Activated CD4-positive, alpha-beta T cell treated with anti-CD3 and anti-CD28 coated beads for 4 hours (primary cell): ENCODE measurements at places on chromosomes 12 and 14.

DNA sequence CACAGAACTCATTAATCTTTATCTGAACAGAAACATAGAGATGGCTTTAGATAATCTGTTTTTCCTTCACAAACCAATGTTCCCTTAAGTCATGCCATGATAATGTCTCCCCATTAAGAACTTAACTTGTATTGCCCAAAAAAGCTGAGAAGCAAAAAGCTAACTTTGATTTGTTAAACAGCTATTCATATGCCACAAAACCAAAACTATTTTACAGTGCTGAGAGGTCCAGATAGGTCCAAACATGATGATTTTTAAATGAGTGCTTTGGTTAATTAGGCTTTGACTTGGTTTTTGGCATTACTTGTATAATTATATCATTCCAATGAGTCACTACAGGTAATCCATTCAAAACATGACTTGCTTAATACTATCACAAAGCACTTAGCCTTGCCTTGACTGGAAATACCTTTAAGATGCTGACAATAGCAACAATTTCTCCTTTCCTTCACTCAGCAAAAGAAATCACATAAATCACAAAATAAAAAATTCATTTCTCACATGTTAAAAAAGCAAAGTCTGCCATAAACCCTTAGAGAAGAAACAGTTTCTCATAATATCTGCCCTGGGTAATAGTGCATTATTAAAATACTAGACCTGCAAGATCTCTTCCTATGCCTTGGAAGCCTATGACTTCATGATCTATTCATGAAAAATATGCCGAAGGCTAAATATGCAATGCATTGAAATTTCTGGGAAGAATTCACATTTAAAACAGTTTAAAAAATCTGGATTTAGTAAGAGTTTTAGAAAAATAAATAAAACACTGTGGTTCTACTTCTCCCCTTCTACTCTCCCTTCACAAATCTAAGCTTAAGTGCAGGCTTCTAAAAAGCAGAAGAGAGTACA is 52.0 kb upstream of the SAV1 start:
- DNase-seq: no peak

- no peak for DNase-seq
Observed at GRCh38 chr14:60805841-60806430, 71.4 kb downstream of the MNAT1 start.

DNA sequence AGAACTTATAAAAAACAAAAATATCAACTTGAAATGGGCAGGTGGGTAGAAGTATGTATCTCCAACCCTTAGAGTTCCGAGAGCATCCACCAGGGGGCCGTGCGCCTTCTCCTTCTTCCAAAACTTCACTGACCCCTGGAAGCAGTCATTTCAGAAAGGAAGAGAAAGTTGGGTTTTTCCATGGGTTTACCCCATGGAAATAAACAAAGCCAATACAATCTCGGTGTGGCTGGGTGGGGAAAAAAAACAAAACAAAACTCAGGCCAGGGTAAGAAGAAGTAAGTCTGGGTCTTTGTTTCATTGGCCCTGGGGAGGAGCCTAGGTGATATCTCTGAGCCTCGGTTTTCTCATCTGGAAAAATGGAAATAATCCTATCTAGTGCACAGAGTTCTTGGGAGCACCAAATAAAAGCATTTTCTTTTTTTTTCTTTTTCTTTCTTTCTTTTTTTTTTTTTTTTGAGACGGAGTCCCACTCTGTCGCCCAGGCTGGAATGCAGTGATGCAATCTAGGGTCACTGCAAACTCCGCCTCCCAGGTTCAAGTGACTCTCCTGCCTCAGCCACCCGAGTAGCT is 33.6 kb upstream of the HNF1A start:
- DNase-seq: peak; percentile 49

- no peak for DNase-seq
Observed at GRCh38 chr14:69700575-69700974, 66.4 kb upstream of the SRSF5 start.

GRCh38 chr12:118187751-118188435 is 52.0 kb downstream of the PEBP1 start:
- DNase-seq: no peak

- DNase-seq: no peak
Observed at GRCh38 chr14:63705561-63706070, 22.2 kb downstream of the SGPP1 start.

DNA sequence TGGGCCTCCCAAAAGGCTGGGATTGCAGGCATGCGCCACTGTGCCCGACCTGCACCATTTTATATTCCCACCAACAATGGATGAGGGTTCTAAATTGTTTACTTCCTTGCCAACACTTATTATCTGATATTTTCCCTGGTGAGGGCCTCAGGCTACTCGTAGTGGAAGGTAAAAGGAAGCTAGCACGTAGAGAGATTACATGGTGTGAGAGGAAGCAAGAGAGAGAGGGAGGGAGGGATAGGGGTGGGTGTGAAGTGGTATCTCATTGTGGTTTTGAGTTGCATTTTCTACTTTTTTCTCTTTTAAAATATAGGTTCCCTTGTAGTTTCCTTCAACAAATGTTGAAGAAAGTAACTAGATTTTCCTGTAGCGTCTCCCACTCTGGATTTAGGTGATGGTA is 30.9 kb downstream of the MYO1H start:
- no peak for DNase-seq

GRCh38 chr14:28766469-28766955 is at the start of gene FOXG1:
FOXG1 (plus strand) TSS chr14:28766787; CDS start chr14:28767280, 493 bp downstream.
- DNase-seq: no peak

DNA sequence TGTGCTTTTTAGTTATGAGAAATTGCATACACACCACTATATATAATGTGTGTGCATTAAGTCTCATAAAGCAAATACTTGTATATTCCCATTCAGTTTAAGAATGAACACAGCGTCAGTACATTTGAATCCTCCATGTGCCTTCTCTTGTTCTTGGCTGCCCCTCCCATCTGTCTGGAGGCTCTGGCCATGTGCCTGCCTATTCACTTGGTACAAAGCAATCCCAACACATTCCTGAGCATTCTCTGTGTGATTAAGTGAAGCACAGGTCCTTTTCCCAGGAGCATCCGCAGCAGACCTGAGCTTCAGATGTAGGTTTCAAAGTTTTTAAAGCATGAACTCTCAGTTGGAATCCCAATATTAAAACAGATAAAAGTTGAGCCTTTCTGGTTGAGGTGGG is 58.7 kb downstream of the POLR3B start:
- no peak for DNase-seq

DNA sequence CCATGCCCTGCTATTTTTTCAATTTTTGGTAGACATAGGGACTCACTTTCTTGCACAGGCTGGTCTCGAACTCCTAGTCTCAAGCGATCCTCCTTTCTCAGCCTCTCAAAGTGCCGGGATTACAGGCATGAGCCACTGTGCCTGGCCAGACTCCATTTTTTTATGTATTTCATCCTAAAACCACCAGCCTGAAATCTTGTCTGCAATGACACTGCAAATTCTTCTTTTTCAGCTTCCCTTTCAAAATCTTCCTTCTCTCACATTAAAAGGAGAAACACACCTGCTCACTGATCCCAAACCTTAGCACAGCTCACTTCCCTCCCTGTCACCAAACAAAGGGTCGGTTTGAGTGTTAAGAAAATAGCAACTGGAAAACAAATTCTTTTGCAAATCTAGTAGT is 62.6 kb downstream of the PPP2R5E start:
- DNase-seq: no peak

- DNase-seq: no peak
Observed at GRCh38 chr14:22131749-22132476, 457.1 kb downstream of the DAD1 start.

DNA sequence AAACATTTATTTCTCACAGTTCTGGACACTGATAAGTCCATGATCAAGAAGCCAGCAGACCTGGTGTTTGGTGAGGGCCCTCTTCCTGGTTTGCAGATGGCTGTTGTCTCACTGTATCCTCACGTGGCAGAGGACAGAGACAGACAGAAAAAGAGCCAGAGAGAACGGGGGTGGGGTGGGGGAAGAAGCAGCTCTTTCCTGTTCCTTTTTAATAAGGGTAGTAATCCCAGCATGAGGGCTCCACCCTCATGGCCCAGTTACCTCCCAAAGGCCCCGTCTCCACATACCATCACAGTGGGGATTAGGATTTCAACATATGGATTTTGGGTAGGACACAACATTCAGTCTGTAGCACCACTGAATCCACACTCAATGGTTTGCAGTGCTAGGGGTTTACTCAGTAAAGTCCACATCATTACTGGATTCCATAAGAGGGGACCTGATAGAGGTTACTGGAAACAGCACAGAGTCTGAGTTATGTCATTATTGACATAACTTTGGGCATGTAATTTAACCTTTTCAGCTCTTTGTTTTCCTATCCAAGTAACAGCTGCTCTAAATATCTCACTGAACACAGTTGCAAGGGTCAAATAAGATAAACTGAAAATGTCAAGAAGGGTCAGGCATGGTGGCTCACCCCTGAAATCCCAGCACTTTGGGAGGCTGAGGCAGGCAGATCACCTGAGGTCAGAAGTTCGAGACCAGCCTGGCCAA is 53.2 kb downstream of the RPAP3 start:
- DNase-seq: no peak

GRCh38 chr14:85556267-85556666 is 26.3 kb downstream of the FLRT2 start:
- DNase-seq: no peak

DNA sequence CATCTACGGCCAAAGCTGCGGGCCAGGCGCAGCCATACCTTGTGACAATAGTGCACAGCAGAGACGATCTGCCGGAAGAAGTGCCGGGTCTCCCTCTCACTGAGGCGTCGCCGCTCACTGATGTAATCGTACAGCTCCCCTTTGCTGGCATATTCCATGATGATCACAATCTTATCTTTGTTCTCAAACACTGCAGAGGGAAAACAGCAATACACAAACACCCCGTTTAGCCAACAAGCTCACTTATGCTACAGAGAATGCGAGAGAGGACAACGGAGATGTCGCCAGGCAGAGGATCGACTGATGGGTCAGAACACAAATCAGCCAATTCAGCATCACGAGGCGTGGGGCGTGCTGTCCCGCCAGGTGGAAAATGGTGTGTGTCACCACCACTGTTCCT is 52.1 kb downstream of the NUAK1 start:
- no peak for DNase-seq

DNA sequence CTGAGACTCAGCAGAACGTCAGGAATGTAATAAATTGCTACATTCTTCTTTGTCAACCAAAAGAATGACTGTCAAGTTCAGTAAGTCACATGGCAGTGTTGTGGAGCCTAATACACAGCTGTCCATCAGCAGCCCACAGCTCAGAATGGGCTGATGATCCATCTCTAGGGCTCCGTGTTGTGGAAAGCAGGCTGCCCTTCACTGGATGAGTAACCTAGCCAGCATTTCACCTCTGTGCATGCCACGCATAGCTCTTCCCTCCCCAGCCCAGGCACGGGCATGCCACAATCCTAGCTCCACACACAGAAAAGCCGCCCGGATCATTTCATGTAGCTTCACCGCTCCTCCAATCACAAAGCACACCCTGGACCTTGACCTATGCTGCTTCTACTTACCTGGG is 878.0 kb upstream of the TMEM132C start:
- DNase-seq: no peak

DNA sequence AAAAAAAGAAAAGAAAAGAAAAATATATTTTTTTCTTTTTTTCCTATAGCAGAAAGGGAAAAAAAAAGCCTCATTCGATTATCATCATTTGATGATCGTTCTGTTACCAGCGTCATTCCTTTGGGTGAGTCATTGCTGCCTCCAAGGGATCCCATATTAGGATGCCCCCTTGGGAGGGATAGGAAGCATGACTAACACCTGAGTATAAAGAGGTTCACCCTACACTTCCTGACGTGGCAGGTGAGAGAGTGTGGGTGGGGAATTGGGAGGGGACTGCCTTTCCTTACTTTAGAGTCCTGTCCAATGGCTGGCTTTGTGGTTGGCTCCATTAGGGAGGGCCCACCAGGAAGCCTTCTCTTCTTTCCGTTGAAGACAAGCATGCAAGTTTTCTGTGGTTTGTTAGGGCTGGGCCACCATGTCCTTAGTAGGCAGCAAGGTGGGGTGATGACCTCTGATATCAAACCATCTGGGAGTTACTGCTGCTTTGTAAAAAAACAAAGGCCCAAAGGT is 56.1 kb upstream of the FUT8 start:
- DNase-seq: peak; percentile 33

GRCh38 chr12:38907201-38907923 is 2.0 kb upstream of the CPNE8 start:
- no peak for DNase-seq

- DNase-seq: no peak
Observed at GRCh38 chr12:107207931-107208525, 114.7 kb upstream of the CRY1 start.

GRCh38 chr12:19382563-19382962 is 56.7 kb upstream of the AEBP2 start:
- no peak for DNase-seq

GRCh38 chr14:81269100-81269978 is 48.6 kb upstream of the GTF2A1 start:
- peak; percentile 15 for DNase-seq

- no peak for DNase-seq
Observed at GRCh38 chr12:83365317-83365716, 678.6 kb downstream of the TMTC2 start.

- DNase-seq: no peak
Observed at GRCh38 chr14:95619785-95620417, 66.3 kb upstream of the TCL1B start.

DNA sequence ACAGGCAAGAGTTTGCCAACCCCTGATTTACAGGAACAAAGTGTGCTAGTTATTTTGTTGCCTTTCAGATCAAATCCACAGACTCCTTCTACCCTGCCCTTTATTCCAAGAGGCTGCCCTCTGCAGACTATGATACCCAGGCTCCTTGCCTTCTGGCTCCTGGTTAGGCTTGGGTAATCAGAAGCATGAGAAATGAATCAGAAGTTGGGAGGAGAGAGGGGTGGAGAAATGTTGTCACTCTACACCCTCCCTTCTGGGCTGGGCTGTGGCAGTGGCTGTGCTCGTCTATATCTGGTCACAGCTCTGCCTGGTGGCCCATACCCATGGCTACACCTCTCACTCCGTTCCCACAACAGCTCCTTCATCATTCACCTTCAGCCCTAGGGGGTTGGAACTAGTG is 204.6 kb upstream of the PLXNC1 start:
- DNase-seq: no peak

DNA sequence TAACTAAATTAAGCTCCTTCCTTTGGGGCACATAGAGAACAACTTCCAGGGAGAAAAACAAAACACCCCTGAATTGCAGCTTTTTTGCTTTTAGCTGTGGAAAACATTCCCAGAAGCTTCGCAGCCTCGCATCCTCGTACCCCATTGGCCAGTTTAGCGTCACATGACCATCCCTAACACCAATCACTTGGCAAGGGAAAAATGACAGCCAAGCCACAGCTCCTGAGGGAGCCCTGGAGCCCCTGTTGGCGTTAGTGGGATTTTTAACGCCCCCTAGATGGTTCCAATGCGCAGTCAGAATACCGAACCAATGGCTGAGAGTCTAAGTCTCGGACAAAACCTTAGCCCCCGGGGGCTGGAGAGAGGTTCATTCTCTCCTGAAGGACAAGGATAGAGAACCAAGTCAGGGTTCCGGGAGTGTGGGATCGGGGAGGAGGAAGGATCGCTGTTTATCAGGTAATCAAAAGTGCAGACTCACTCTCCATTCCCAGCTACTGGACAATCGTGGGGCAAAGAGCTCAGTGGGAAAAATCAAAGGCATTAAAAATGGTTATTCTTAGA is 135.6 kb upstream of the HIF1A start:
- DNase-seq: no peak

GRCh38 chr12:125412506-125412905 is 347.3 kb downstream of the AACS start:
- no peak for DNase-seq

- DNase-seq: no peak
Observed at GRCh38 chr12:18467620-18468245, 206.4 kb downstream of the PIK3C2G start.

GRCh38 chr12:31740628-31741027 is 11.8 kb upstream of the AMN1 start:
- no peak for DNase-seq
